Esophagus muscularis mucosa (tissue), 4 donors: ENCODE measurements at places on chromosomes 7 and 10. TPM values are rescaled to one million over a fixed set of nuclear protein-coding genes. Genes with fewer than 3 reads are reported as not detected.
A peak's percentile ranks its signal among the peaks of the same experiment; 100 is the strongest.

CACNA2D1 gene
- 39.9 TPM for total RNA-seq

LRRD1 gene
- not detected for total RNA-seq

CALHM3 gene
- not detected for total RNA-seq

CYP2W1 gene
- total RNA-seq: not detected

GPNMB gene
- total RNA-seq: 46.1 TPM

TRIM50 gene
- total RNA-seq: 0.39 TPM

DNA sequence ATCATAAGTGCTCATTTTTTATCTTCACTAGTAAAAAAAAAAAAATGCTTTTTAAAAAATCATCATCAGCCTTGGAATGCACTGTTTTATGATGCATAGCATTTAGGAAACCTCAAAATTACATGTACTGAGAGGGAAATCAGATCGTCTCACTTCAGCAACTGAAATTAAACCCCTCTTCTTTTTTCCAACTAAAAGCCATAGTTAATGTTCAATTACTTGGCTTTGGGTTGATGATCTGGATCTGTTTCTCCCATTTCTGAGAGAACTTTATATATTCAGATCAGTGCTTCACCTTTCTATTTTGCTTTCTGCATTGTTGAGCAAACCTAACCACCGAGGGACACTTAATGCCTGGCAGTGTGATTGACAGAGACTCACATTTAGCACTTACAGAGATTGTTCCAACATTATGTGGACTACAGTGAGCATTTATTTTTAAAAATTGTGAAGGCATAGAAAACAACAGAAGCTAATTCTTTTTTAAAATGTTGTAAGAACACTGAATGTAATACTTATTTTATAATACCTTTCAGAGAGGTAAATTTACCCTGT lies 678.4 kb downstream of the PHTF2 start:
- no peaks in the 10 kb centered on the region for H3K36me3 ChIP-seq
- peaks cover 10% of the 10 kb centered on the region for H3K4me1 ChIP-seq
- no peak overlapping the region for H3K27ac ChIP-seq
- H3K4me3 ChIP-seq: no peak overlapping the region

- no peaks in the 10 kb centered on the region for H3K4me1 ChIP-seq
- H3K27ac ChIP-seq: no peak overlapping the region
- no peak for DNase-seq
- H3K27me3 ChIP-seq: no peaks in the 10 kb centered on the region
- H3K36me3 ChIP-seq: no peaks in the 10 kb centered on the region
Measured at GRCh38 chr7:31518766-31519165, 4.9 kb downstream of the ITPRID1 start.

DNA sequence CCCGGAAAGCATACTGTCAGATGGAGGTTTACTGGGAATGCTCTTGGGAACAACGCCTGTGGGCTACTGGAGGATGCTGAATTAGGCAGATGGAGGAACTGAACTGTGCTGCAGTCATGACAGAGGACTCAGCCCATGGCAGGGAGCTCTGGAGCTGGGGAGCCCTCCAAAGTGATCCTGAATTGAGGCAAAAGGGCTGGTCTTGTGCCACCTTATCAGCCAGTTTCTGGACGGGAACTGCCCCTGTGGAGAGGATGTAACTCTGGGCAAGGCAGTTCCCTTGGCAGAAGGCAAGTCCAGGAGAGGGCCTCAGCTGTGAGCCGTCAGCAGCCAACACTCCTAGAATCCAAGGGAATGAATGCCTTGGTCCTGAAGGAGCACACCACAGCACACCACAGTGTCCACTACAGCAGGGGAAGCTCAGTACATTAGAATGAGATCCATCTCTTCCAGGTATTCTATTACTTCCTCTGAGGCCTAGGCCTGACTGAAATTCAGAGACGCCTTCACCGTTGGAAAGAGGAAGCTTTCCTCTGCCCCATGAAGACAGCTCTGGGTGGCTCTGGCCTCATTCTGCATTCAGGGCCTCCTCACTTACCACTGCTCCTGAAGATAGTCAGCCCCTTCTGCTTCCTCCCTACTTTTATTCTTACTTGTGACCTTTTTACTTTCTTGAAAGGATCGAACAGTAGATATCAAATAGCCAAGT lies 139.6 kb upstream of the GPR26 start:
- no peaks in the 10 kb centered on the region for H3K27me3 ChIP-seq
- DNase-seq: peak; percentile 91
- H3K4me3 ChIP-seq: no peak overlapping the region
- no peaks in the 10 kb centered on the region for H3K4me1 ChIP-seq
- H3K27ac ChIP-seq: no peak overlapping the region
- no peaks in the 10 kb centered on the region for H3K36me3 ChIP-seq

DNA sequence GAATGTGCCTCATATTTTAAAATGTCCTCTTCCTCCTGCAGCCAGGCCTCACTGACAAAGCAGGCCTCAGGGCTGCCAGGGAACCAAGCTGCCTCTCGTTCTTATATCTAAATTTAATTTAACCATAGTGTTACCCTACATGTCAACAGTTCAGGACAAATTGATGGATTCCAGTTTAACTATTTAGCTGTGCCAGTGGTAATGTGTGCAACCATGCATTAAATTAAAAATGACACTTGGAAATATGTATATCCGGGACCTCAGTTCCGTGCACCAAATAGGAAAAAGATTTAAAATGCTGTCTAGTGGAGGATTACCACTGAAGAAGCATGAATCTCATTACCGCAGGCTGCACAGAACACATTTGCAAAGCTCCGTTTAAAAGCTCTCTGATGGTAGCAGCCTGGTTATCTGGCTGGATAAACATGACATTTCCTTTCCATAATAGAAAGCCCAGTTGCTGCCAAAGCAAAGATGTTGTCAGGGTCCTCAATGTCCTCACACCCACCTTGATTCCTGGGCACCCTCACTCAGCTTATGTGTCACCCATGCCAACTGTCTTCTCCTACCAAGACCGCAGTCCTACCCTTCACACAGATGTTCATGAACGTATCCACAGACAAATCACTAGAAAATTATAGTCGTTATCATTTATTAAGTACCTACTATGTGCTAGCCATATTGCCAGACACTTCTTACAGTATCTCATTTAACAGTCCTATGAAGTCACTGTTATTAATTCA lies 73.3 kb upstream of the FRMD4A start:
- no peaks in the 10 kb centered on the region for H3K4me1 ChIP-seq
- DNase-seq: no peak

GRCh38 chr10:126509182-126509581 lies 120.9 kb upstream of the ADAM12 start:
- no peak overlapping the region for H3K27ac ChIP-seq
- H3K4me3 ChIP-seq: no peak overlapping the region
- H3K36me3 ChIP-seq: no peaks in the 10 kb centered on the region
- H3K4me1 ChIP-seq: no peaks in the 10 kb centered on the region

- H3K4me1 ChIP-seq: peaks cover 7% of the 10 kb centered on the region
- DNase-seq: no peak
- H3K4me3 ChIP-seq: no peak overlapping the region
- no peaks in the 10 kb centered on the region for H3K36me3 ChIP-seq
- no peak overlapping the region for H3K27ac ChIP-seq
- no peaks in the 10 kb centered on the region for H3K27me3 ChIP-seq
Measured at GRCh38 chr7:137590756-137591305, 247.3 kb upstream of the PTN start.

DNA sequence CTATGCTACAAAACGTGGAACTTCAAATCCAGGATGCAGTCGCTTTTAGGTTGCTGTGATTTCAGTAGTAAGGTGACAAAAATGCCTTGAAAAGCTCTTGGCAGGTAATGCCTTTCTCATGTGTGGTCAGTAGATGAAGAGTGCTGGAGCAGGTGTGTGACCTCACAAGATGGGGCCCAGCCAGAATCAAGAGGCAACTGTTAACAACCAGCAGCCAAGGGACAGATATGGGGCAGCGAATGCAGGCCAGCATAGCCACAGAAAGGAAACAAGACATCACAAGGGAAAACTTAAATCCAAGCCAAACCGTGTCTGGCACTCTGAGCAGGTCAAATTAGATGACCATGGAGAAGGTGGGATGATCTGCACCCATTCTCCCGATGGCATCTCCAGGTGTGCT lies 12.3 kb downstream of the HUS1 start:
- H3K27ac ChIP-seq: no peak overlapping the region
- H3K4me3 ChIP-seq: no peak overlapping the region
- peaks cover 52% of the 10 kb centered on the region for H3K36me3 ChIP-seq
- DNase-seq: no peak

- H3K4me1 ChIP-seq: peaks cover 18% of the 10 kb centered on the region
- peak; percentile 89 for DNase-seq
- H3K4me3 ChIP-seq: no peak overlapping the region
Measured at GRCh38 chr10:28985137-28985885, 303.6 kb upstream of the LYZL1 start.

DNA sequence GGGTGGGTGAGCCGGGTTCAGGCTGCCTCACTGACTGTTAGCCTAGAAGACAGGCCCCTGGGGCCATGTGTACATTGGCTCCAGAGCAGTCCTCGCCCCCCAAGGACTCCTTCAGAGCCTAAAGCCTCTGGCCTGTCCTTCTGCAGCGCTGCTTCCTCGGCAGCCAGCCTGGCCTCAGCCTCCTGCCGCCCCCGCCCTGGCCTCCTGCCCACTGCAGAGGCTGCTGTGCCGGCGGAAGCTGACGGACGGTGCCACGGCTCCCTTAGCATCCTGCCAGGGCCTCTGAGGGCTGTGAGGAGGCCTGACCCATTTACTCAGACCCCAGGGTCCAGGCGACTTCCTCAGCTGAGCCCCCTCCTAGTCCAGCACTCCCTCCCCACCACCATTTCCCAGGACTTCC lies 4.9 kb downstream of the SRRM3 start:
- H3K4me1 ChIP-seq: peaks cover 7% of the 10 kb centered on the region
- no peak for DNase-seq
- H3K4me3 ChIP-seq: no peak overlapping the region
- H3K27me3 ChIP-seq: peaks cover 9% of the 10 kb centered on the region
- no peaks in the 10 kb centered on the region for H3K36me3 ChIP-seq

GRCh38 chr7:30930621-30931020 lies 19.0 kb downstream of the AQP1 start:
- peaks cover 16% of the 10 kb centered on the region for H3K4me1 ChIP-seq
- no peak overlapping the region for H3K27ac ChIP-seq
- no peaks in the 10 kb centered on the region for H3K27me3 ChIP-seq
- H3K36me3 ChIP-seq: peaks cover 23% of the 10 kb centered on the region
- peak; percentile 90 for DNase-seq
- no peak overlapping the region for H3K4me3 ChIP-seq

DNA sequence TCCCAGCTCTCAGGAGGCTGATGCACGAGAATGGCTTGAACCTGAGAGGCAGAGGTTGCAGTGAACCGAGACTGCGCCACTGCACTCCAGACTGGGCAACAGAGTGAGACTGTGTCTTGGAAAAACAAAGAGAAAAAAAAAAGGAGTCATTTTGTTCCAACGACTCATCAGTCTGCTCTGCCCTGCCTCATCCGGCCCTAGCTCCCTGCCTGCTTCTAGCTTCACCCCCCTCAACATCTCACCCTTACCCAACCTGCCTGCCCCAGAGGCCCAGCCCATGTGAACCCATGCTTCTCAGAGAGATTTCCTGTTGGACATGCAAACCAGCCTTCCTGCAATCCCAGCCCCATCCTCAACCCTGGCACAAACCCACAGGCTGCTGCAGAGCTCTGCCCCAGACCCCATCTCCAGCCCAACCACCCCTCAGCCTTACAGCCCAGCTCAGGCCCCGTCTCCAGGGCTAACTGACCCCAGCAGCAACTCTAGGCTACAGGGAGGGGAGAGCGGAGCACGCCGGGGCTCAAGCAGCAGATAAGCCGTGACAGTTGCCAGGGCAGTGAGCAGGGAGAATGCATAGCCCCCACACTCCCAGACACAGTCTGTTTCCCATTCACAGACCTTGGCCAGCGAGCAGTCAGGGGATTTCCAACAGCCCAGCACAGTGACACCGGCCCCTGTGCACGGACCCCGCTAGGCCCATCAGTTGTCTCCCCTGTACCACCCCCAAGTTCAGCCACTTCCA lies 86.0 kb upstream of the KCTD7 start:
- no peaks in the 10 kb centered on the region for H3K4me1 ChIP-seq
- H3K27me3 ChIP-seq: no peaks in the 10 kb centered on the region
- no peak for DNase-seq
- H3K36me3 ChIP-seq: peaks cover 10% of the 10 kb centered on the region

DNA sequence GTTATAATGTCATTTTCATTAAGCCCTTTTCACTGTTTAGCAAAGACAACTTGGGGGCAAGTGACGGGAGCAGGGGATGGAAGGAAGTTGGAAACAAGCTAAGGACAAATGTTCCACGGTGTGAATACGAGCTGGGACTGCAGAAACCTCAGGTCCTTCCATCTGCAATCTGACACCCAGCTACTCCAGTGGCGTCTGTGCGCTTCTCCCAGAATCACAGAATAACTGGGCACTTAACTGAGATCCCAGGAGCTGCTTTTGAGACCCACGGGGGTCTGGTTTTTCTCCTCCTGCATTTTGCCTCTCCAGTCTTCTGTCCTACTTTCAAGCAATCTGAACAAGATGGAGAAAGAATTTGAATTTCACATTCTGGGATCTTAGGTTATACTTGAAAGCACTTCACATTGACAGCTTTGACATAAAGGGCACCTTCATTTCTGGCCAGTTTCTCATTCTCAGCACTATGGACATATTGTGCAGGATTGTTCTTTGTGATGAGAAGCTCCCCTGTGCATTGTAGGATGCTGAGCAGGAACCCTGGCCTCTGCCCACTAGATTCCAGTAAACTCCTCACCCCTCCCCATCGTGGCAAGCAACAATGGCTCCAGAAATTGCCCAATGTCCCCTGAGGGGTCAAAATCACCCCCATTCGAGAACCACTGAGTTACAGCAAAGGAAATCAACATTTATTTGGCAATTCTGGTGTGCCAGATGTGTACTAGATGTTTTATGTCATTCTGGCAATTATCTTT lies 194.1 kb downstream of the CACNB2 start:
- peaks cover 18% of the 10 kb centered on the region for H3K4me1 ChIP-seq
- peak overlapping the region; percentile 1 for H3K4me3 ChIP-seq
- H3K36me3 ChIP-seq: no peaks in the 10 kb centered on the region
- peak overlapping the region; percentile 52 for H3K27ac ChIP-seq
- H3K27me3 ChIP-seq: no peaks in the 10 kb centered on the region
- no peak for DNase-seq

DNA sequence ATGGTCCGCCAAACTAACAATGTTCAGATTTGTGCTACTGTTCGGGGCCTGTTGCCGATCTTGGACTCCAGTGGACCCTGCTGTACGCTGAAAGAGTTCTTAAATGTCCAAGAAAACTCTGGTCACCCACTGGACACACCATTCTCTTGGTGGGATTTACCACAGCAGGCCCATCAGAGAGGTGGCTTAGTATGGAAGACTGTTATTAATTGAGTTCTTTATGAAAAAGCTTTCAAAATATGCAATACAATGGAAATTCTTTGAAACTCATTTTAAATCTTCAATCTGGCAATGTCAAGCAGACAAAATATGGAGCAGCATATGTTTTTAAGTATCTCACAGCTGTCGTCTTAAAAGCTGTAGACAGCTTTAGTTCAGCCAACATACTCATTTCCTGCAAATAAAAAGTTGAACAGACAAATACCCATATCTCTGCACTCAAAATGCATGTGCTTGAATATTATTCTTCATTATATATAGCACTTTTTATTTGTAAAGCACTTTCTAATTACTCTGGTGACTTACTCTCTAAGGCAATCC lies 37.4 kb upstream of the GRM8 start:
- no peaks in the 10 kb centered on the region for H3K4me1 ChIP-seq
- H3K4me3 ChIP-seq: no peak overlapping the region
- no peaks in the 10 kb centered on the region for H3K36me3 ChIP-seq
- no peak for DNase-seq
